Fibroblast of skin of left quadriceps (primary cell): ENCODE measurements at places on chromosomes 6 and 20.
A peak's percentile ranks its signal among the peaks of the same experiment; 100 is the strongest.

GRCh38 chr6:90397929-90398674 is 101.5 kb upstream of the BACH2 start:
- no peak for DNase-seq

DNA sequence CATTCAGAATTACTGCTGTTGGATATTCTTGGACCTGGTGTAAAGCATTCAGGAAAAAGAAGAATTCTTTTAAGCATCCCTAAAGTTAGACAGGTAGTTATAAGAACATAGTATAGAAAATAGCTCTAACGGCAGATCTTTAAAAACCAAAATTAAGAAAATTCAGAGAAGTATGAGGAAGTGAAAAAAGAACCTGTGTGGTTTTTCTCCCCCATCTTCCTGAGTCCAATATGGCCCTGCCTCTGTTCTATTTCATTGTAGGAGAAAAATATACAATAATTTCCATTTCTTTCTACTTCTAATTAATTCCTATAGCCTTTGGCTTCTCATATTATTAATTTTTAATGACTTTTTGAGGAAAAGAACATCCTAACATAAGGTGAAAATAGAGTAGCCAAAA is 47.1 kb downstream of the FHL5 start:
- no peak for DNase-seq

GRCh38 chr6:13372688-13373487 is 44.6 kb upstream of the TBC1D7 start:
- no peak for DNase-seq

GRCh38 chr6:9057937-9058336 is 622.6 kb upstream of the SLC35B3 start:
- DNase-seq, result no peak

GRCh38 chr20:32626859-32627636 is 41.9 kb upstream of the NOL4L start:
- no peak for DNase-seq

DNA sequence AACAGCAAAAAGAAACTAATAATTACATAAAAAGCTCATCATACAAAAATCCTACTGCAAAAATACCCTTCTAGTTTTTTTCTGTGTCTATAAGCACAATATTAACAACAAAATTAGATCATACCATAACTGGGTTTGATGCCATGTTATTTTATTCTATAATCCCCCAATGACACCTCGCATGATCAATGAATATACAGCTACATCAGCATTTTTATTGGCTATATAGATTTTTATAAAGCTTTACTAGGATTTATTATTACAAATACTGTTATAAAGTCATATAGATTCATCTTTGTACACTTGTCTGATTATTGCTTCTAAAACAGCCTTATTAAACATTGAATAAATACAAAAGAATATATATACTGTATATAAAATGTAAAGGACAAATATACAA is 45.1 kb upstream of the GLP1R start:
- no peak for DNase-seq

- no peak for DNase-seq
Observed at GRCh38 chr20:63161176-63161651, 54.7 kb downstream of the YTHDF1 start.

DNA sequence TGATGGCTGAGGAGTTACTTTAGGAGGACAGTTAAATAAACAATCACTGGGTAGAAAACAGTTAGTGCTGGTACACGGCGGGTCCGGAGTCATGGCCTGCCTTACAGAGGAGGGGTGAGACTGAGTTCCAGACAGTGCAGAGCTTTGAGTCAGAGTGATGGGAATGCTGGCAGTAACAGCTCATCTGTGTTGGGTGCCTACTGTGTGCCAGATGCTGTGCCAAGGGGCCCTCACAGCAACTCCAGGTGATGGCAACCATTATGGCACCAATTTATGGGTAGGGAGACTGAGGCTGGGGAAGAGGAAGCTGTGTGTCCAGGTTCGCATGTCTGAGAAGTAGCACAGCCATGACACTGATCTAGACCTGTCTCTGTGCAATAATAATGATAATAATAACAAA is 132.6 kb downstream of the CEBPB start:
- DNase-seq, result no peak

DNA sequence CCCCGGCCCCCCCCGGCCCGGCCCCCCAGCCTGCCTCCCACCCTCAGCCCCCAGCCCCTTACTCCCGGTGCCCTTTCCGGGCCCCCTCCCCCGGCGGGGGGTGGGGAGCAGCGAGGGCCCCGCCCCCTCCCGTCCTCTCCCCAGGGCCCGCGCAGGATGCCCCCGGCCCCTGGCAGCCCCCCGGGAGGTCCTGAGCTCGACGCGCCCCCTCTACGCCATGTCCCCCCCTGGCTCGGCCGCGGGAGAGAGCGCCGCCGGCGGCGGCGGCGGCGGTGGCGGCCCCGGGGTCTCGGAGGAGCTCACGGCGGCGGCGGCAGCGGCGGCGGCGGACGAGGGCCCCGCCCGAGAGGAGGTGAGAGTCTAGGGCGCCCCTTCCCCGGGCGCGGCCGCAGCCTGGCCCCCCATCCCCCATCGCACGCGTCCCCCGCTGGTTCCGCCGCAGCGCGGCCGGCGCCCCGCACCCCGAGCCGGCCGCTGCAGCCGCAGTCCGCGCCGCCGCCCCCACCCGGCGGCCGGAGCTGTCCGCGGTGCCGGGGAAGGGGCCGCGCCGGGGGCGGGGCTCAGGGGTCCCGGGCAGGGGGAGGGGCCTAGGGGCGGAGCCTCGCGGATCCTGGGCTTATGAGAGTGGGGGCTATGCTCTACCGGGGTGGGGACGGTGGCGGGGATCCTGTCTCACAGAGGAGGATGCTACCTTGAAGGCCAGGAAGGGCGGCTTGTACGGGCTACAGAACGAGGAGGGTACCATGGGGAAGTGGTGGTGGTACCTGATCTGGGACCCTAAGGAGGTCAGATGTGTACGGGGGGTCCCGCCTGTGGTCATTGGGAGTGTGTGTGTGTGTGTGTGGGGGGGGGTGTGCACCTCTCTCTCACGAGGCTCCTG is 516 bp downstream of the TMEM151B start:
- no peak for DNase-seq

DNA sequence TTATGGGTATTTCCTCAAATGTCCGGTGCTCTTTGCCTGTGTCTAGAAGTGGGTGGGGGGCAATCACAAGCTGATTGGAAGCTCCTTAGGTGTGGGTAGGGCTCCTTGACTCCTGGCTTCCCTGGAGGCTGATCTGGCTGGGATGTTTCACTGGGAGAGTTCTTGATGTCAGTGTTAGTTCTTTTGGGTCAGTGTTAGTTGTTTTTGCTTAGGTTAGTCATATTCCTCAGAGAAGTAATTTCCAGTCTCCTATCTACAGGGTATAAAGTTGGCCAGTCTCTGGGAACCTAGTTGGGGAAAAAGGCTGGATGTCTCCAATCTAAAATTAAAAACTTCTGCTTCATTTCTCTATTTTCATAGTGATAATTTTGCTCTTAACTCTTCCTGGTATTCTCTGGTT is 23.6 kb downstream of the CDC5L start:
- DNase-seq, result no peak

GRCh38 chr20:48609491-48609978 is 218.3 kb downstream of the PREX1 start:
- DNase-seq, result no peak

DNA sequence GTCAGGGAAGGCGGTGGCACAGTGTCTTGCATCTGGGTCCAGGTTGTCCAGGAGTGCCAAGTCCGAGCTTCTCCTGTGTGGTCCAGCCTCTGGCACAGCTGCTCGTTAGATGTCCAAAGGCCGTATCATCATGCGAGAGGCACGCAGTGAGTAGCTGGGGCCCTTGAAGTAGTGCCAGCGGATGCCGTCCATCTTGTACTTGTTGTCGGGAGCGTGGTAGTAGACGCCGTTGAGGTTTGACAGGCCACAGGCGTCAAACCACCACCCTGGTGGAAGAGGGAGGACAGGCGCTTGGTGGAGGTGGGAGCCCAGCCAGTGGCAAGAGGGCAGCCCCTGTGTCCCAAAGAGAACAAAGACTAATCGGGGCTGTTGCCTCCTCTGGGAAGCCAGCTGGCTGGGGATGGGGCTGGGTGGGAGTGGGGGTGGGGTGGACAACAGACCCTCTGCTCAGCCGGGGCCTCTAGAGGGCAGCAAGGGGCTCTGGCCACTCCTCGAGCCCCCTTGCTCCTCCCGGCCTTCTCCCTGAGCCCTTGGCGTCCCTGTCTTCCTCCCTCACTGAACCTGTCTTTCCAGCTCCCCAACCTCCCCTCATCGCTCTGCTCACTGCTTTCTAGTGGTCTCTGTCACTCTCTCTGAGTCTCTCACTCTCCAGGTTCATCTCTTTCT is 39.5 kb downstream of the FAM110A start:
- DNase-seq, result no peak

DNA sequence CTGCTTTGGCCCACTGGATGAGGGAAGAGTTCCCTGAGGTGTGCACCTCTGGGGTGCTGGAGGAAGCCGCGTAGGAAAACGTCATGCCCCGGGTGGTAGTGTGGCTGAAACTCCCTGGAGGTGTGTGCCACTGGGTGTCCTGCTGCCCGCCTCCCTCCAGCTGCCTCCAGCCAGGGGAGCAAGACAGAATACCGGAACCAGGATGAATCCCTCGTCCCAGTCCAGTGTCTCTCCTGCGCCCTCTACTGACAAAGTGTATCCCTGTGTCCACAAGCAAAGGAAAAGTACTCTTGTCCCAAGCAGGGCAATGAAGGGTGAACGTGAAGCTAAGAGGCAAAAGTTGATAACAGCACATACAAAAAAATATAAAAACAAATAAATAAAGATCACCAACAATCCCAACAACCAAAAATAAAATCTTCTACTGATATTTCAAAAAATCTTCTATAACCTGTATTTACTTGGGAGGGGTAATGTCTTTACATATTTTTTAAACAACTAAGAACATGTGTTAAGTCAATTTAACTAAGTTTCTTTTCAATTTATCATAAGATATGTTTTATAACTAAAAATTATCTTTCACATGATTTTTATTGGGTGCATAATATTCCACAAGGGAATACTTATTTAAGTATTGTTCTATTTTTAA is 437.6 kb downstream of the MAFB start:
- DNase-seq, result no peak

- DNase-seq, result no peak
Observed at GRCh38 chr6:31352683-31353383, 4.1 kb downstream of the HLA-B start.

DNA sequence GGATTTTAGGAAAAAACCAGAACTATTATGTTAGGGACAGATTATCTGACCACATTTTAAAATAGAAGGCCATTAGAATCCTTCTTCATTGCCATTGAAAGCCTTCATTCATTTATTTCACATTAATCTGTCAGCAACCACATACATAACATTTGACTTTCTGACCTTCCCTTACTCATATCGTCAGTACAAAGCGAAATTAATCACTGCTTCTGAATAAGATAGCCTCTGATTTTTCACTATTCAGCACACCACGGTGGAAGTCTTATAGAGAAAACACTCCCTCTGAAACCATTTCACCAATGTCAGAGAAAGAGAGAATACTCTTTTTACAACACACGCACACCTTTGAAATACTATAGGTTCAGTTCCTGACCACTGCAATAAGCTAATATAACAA is 442.5 kb upstream of the ID4 start:
- DNase-seq, result no peak

DNA sequence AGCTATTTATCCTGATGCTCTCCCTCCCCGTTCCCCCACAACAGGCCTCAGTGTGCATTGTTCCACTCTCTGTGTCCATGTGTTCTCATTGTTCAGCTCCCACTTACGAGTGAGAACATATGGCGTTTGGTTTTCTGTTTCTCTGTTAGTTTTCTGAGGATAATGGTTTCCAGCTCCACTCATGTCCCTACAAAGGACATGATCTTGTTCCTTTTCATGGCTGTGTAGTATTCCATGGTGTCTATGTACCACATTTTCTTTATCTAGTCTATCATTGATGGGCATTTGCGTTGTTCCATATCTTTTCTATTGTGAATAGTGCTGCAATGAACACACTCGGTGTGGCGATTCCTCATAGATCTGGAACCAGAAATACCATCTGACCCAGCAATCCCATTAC is 225.9 kb upstream of the CDH4 start:
- DNase-seq, result no peak

- peak; percentile 32 for DNase-seq
Observed at GRCh38 chr20:10609770-10610169, 64.0 kb downstream of the JAG1 start.

DNA sequence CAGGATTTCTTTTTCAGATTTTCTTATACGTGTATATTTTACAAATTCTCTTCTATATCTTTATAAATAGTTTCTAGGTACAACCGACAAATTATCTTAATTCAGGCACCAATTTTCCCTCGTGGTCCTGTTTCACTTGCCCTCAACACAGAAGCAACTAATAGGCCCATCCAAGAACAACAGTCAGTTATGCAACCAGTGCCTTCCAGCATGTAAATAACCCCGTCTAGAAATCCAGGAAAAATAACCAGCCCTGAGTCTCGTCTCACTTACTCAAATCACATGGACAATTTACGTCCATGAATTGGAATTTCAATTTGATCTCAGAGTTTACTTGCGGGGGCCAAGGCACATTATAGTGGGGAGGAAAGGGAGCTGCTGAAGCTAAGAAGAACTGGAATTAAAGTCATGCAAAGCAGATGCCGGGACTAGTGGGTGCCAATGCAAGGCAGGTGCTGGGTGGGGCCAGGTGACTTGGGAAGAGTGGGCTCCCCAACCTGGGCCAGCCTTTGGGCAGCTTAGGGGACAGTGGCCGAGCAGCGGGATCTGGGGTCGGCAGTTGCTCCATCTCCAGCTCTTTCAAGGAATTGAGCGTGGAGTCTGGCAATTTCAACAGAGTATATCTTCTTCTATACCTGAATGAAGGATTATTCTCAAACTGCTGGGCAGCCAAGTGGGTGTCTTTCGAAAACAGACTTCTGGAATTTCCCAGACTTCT is 121.7 kb downstream of the EDN3 start:
- no peak for DNase-seq

DNA sequence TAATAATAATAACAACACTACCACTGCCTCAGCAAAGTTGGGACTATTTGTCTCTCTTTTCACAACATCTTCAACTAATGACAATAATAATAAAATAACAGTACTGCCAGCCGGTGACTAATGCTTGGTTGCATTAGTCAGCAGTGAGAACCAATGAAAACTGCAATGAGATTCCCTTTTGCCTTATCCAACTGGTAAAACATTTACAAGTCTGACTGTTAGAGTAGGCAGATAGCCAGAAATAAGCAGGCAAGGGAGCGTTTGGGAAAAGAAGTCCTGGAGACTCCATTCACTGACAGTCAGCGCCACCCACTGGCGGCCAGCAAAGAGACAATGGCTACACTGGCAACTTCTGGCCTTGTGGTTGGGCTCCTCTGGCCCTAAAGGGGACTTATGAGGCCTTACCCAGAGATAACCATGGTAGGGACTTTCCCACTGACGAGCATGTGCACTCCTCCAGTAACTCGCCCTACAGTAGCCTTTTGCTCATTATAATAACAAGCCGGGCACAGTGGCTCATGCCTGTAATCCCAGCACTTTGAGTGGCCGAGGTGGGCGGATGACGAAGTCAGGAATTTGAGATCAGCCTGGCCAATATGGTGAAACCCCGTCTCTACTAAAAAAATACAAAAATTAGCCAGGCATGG is 3.4 kb upstream of the NSFL1C start:
- DNase-seq, result peak; percentile 97

GRCh38 chr6:25392372-25392771 is 113.2 kb downstream of the CARMIL1 start:
- no peak for DNase-seq
